Stimulated activated CD8-positive, alpha-beta memory T cell treated with anti-CD3 and anti-CD28 coated beads, Interleukin-7, amount 100 ng/mL, for 1 hour (primary cell): ENCODE measurements at places on chromosomes 5 and 9.

DNA sequence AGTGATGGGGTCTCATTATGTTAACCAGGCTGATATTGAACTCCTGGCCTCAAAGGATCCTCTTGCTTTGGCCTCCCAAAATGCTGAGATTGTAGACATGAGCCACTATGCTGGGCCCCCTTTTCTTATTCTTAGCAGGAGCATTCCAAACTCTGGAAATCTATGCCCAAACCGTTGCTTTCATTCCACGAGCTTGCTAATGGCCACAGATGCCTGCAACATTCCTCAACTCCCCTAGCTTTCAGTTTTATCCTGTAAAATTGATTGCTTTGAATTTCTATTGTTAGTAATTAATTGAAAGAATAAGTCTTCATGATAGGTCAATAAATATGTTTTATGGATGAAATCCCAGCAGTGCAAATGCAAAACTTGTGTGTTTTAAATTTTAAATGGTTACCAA, 564.8 kb upstream of the WWC1 start:
- DNase-seq, result no peak

DNA sequence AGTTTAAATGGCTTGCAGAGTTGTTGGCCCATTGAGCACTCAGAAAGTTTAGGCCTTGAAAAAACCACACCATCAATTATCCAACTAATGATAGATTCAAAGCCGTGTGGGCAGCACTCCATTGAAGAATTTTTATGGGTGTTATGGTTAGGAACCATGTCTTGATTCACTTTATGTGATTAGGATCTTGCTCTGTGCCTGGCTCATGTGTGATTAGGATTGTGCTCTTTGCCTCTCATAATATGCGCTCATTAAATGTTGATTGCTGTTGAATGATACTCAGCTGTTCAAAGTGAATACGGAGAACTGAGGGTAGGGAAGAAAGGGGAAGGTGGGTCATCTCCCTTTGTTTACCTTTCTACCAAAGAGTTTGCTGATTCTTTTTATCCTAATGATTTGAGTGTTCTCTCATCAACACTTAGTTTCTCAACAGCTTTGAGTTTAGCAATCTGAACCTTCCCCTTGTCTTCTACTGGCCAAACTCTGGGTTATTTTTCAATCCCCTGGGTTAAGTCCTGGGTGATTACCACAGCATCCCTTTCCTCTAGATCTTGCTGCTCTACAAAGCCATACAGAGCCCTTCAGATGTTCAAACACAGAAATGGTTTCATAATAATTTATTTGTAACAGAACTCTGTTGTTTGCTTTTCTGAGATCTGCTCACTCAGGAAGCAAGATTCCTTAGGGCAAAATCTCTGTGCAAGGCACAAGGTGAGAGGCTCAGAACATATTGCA, 668.8 kb upstream of the RGMB start:
- DNase-seq, result no peak

DNA sequence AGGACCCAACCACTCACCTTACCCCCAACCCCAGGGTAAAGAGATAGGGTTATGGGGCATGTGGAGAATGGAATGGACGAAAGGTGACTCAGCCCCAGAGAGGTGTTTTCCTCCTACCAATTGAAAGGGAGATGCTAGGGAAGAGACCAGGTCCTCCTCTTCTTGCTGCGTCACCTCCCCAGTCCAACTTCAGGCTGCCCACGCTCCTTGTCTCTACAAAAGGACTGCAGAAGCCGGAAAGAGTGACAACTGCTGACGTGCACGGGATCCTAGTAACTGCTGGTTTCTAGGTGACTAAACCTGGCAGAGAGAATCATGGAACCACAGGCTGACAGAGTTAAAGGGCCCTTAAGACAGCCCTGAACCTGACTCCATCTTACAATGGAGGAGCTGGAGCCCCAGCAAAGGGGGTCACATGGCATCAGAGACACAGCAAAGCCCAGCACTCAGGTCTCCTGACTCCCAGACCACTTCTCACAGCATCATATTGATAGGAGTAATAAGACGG, 2.2 kb downstream of the GPX3 start:
- DNase-seq, result no peak

- DNase-seq, result no peak
Measured at GRCh38 chr5:133828722-133829121, 139.7 kb downstream of the C5orf15 start.

- DNase-seq, result peak; percentile 89
Measured at GRCh38 chr5:139293507-139294373, at the start of gene MATR3. MATR3 (plus strand) TSS chr5:139293740; CDS start chr5:139307416, 13,676 bp downstream.

- DNase-seq, result no peak
Measured at GRCh38 chr5:124463851-124464250, 282.6 kb downstream of the ZNF608 start.

- peak; percentile 64 for DNase-seq
Measured at GRCh38 chr5:177116631-177117373, 16.8 kb upstream of the NSD1 start.

DNA sequence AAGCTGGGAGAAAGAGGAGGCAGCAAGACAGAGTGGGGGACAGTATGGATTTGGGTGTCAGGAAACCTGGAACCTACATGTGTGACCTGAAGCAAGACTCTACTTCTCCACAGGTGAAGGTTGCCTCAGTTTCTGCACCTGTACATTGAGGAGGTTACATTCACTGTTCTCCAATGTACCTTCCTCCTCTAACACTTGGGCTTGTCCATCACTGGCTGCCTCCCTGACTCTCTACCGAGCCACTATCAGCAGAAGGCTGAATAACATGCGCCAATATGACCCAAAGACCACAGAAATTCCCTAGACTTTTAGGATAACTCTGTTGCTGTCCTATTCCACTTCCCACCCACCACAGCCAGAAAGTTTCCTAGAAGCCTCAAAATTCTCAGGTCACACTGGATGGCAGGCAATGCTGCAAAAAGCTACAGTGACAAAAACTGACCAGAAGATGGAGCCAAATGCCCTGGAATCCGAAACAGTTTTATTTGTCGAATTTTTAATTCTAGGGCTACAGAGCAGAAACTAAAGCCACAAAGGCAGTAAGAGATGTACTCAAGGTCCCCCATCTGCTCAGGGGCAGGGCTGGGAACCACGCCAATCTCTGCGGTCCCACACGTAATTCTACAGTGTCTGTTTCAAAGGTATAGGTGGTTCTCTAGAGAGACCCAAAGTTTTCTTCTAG, 64.4 kb downstream of the FAM114A2 start:
- no peak for DNase-seq

GRCh38 chr9:112780450-112781036, 30.0 kb downstream of the SNX30 start:
- no peak for DNase-seq
